Glomerular endothelial cell (primary cell): ENCODE measurements at places on chromosomes 12 and 14. TPM values are rescaled to one million over a fixed set of nuclear protein-coding genes. Genes with fewer than 3 reads are reported as not detected.

The AQP2 gene
- not detected in 2 replicates for total RNA-seq

DNA sequence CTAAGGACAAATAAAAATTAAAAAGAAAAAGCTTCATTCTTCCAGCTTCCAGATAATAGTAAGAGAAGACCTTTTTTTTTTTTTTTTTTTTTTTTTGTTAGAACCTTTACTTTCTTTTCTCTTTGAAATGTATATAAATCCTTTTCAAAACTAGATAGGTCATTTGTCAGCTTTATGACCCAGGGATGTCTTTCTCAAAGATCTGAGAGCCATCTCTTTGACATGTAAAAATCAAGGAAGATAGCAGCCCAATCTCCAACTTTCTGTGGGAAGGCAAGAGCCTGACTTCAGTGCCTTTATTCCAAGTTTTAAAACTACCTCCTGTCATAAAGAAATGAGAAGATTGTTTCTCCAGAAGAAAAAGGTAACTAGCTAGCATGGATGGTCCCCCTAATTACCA lies 203.3 kb upstream of the LRFN5 start:
- DNase-seq, result no peak

DNA sequence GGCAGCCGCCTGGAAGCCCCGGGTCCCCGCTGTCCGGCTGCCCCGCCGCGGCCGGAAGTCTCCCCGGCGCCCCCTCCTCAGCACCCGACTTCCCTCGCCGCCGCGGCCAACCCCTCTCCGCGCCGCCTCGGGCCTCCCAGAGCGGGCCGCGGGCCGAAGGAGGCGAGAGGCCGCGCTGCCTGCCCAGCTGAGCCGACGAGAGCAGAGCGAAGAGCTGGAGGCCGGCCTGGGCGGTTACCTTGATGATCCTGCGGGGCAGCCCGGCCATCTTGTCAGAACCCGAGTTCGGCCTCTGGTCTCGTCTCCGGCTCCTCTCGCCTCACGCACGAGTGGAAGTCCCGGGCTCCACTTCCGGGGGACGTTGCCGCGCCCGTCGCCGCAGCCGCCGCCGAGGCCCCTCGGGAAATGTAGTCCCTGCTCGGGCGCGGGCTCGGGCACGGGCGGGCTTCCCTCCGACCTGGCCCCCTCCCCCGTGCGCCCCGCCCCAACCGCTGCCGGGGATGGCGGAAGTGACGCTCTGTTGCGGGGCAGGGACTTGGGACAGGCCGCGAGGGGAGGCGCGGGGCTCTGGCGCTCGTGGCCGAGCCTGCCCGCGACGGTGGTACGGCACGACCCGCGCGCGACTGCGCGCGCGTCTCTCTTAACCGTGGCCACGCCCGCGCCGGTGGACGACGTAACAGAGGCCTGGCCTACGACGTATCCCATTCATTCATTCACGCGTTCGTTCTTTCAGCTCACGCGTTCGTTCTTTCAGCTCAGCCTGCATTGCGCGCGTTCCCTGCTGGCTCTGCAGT lies at the start of gene UBE2N:
TSS of gene UBE2N (minus strand) at position 331 of the 794 bp plus-strand sequence. CDS start at position 268, 63 bp downstream.
- peak; percentile 42 for DNase-seq

DNA sequence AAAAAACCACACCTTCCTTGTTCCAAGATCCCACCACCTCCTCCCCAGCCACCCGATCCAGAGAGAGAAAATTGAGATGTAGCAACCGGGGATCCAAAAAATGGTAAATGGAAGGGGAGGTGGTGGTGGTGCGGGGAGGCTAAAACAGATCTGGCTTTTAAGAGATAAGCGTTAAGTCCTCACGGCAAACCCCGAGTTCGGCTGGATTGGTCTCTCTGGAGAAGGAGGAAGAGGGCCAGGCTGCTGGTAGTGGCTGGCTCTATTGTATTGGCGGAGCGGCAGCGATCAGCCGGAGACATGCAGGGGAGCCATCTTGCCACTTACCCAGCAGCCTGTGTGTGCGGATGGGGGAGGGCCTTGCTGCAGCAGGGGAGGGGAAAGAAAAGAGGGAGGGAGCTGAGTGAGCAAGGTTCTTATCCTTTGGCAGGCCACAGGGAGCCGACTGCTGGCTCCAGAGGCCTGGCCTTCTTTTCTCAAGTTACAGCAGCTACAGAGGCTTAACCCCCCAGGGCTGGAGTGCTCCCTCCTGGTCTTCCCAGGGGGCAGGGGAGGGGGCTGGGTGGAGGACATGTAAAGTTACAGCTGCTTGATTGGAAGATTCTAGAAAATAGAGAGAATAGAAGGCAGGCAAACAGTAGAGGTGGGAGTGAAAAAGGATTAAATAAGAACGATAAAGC lies 14.1 kb upstream of the CDH24 start:
- DNase-seq, result no peak

GRCh38 chr12:131608740-131609690 lies 101.9 kb upstream of the SFSWAP start:
- no peak for DNase-seq

- DNase-seq, result peak; percentile 23
These were observed 84.1 kb upstream of the GNG2 start for GRCh38 chr14:51776102-51776894.

- no peak for DNase-seq
These were observed 892 bp downstream of the TCHP start for GRCh38 chr12:109900752-109901580.

DNA sequence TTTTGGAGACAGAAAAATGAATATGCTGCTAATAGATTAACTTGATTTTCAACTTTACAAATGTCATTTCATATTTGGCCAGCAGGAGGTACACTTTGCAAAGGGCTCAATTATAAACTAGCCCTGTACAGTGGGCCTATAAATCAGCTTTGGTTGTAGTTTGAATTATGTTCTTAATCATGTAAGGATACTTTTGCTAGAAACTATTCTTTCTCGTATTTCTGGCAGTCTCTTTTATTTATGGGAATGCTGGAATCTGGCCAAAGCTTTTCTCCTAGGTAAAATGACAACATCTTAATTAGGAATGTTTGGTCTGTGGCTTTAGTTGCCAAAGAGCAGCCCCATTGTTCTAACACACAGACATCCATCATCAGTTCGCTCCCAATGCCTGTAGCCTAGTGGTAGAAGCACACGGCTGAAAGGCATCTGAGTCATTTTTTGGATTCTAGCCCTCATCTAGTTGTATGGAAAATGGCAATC lies 1322.3 kb upstream of the SEL1L start:
- no peak for DNase-seq

The SRRM4 gene
- not detected in 2 replicates for total RNA-seq

GRCh38 chr12:27064397-27065342 lies 17.7 kb downstream of the C12orf71 start:
- DNase-seq, result no peak

DNA sequence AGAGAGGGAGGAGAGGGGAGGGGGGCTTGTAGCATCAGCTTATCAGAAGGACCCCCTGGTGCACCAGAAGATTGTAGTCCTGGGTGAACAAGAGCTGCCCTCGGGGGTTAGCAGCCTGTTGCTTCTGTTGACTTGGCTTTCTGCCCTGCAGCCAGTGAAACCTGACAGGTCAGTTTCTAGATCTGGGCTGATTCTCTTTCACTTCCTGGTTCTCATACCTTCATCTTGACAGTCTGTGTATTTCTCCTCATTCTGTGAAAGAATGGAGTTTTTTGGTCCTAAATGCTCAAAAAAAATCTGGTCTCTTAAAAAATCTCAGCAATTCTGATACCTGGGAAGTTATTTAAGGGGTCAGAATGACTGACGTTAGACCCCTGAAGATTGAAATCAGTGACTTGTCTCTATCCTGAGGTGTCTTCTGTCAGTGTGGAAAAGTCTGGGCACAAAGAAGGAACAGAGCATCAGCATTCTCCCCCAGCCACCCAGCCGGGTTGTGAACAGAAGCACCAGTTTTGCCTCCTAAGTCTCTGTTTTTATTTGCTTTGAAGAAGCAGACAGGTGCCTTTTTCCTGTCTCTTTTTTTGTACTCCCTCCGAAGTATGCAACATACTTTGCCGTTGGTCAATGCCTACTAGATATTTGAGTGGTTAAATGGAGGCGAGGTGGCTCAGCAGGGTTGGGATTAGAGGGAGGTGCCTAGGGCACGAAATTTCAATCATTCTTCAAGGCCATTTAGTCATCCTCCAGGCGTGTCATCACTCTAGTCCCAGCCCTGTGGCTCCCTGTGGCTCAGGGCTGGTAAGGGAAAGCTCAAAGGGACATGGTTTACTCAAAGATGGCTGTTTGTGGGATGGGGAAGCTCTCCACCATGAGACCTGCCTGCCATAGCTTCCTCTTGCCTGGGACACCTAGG lies 24.0 kb downstream of the TTC9 start:
- no peak for DNase-seq

The HOXC4 gene
- 0.10 and 0.47 TPM in 2 replicates for total RNA-seq

- DNase-seq, result no peak
These were observed at the start of gene STYK1 for GRCh38 chr12:10673659-10674384. STYK1 (minus strand) TSS chr12:10674052; CDS start chr12:10634618, 39,434 bp downstream.

- DNase-seq, result no peak
These were observed 1100.3 kb downstream of the BCL11B start for GRCh38 chr14:98171654-98172053.

DNA sequence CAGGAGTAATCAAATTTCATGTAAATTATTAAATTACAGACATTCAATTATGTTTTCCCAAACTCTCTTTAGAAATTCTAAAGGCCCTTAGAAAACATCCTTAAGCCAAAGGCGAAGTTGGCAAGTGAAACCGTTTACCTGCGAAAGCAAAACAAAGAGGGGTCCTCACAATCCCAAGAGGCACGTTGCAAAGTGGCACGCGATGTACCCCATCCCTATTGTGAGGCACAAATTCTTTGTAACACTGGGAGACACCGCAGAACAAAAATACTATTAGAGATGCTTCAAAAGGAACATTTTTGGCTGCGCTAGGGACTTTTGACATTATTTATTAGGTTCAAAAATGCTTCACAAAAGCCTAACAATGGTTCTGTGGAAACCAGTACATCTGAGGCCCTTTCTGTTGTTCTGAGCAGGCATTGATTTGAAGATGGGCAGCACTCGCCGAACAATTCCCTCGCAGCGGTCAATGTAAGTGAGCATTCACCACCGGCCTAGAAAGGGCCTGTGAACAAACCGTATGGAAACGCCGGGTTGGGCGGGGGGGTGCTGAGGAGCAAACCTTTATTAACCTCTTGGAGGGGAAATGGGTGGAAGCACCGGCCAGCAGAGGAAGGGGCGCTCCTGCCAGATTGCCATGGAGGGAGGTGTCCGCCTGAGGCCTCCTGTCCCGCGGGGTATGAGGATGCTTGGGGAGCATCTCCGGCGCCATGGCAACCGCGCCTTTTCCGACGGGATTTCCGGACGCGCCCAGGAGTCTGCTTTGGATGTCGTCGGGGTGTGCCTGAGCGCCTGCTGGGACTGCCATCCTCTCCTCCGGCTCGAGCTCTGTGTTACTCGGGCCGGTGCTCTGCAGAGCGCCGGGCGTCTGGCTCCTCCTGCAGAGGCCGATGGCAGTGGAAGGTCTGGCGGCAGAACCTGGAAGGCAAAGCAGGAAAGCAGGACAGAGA lies 193.9 kb downstream of the C12orf42 start:
- DNase-seq, result no peak

The GEMIN2 gene
- 9.3 and 24.3 TPM in 2 replicates for total RNA-seq

- DNase-seq, result no peak
These were observed 51.6 kb downstream of the ATP2B1 start for GRCh38 chr12:89657066-89657465.

- no peak for DNase-seq
These were observed 27.7 kb upstream of the BLTP3B start for GRCh38 chr12:100170313-100170858.

- no peak for DNase-seq
These were observed 96.2 kb downstream of the CPSF2 start for GRCh38 chr14:92217936-92218335.

The C12orf54 gene
- total RNA-seq, result not detected in 2 replicates

The OAS3 gene
- 13.6 and 62.9 TPM in 2 replicates for total RNA-seq

The ESPL1 gene
- 2.6 and 4.8 TPM in 2 replicates for total RNA-seq

DNA sequence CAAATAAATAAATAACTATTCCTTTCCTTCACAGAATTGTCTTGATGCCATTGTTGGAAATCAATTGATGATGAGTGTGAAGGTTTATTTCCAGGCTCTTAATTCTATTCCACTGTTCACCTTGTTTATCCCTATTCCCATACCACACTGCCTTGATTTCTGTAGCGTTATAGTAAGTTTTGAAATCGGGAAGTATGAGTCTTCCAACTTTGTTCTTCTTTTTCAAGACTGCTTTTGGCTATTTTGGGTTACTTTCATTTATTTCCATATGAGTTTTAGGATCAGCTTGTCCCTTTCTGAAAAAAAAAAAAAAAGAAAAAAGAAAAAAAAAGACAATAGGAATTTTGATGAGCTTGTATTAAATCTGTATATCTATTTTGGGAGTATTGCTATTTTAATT lies 9.3 kb upstream of the CDK2AP1 start:
- DNase-seq, result no peak

The MYL6B gene
- 103 and 104 TPM in 2 replicates for total RNA-seq

- no peak for DNase-seq
These were observed at the start of gene CCDC88C for GRCh38 chr14:91417120-91417982. CCDC88C (minus strand) TSS chr14:91417820; CDS start chr14:91417690, 130 bp downstream.

- no peak for DNase-seq
These were observed 85.4 kb downstream of the PTCSC3 start for GRCh38 chr14:36091096-36091495.

The AKAP3 gene
- 1.2 and 2.6 TPM in 2 replicates for total RNA-seq

The KRT77 gene
- total RNA-seq, result not detected in 2 replicates

The YY1 gene
- 37.6 and 47.5 TPM in 2 replicates for total RNA-seq

DNA sequence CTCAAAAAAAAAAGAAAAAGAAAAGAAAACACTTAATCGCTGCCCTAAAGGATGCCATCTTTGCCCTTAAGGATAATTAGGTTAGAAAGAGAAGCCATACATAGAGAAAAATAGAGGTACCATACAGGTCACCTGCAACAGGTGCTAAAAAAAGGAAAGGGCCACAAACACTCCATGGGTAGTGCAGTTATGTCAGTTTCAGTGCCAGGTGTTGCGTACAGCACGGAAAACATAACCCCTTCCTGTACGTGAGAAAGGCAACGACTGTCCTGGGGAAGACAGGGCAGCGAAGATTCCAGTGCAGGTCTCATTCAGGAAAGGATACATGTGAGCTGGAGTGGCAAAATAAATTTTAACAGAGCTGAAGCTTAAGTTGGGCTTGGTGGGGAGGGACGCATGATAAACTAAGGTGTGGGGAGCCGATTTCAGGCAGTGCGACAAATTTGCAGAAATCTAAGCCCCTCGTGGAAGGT lies 553 bp upstream of the DAZAP2 start:
- no peak for DNase-seq

DNA sequence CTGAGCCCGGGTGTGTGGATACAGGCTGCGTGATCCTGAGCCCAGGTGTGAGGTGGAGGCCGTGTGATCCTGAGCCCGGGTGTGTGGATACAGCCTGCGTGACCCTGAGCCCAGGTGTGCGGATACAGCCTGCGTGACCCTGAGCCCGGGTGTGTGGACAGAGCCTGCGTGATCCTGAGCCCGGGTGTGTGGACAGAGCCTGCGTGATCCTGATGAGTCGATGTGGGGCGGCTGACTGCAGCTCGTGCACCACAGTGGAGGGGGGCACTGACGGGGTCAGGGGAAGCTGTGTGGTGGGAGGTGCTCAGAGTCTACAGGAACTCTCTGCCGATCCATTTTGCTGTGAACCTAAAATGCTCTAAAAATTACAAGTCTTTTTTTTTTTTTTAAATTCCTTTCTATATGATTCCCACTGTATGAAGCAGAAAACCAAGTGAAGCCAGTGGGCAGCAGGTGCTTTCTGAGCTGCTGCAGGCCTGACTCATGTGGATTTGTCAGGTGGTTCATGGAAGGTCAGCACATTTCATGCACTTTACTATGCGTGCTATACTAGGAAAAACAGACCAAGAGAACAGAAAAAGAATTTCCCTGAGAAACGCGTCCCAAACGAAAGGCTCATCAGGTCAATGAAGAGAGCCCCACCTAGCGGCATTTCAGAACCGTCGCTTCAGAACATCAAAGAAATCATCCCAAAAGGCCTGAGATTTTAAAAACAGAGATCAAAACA lies 19.3 kb downstream of the BRF1 start:
- no peak for DNase-seq

GRCh38 chr14:95876761-95877538 lies at the start of gene TUNAR:
TUNAR (plus strand) TSS chr14:95876832.
- DNase-seq, result no peak
